ENCODE measurements at places on chromosomes 5 and 9.
A peak's percentile ranks its signal among the peaks of the same experiment; 100 is the strongest.

DNA sequence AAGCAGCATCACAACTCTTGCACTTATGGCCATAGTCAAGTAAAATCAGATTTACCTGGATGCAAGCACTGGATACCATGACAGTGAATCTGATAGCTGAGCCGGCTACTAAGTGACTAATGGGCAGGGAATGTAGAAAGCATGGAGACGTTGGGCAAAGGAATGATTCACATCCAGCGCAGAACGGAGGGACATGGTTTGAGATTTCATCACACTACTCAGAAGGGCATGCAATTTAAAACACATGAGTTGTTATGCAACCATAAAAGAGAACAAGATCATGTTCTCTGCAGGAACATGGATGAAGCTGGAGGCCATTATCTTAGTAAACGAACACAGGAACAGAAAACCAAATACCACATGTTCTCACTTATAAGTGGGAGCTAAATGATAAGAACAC, 169.1 kb upstream of the PIK3R1 start:
- DNase-seq, result no peak

GRCh38 chr9:137488327-137488653, 29.2 kb upstream of the NSMF start:
- no peak for DNase-seq

- no peak for DNase-seq
Observed at GRCh38 chr5:18379189-18379588, 744.9 kb downstream of the TAF11L14 start.

- DNase-seq, result no peak
Observed at GRCh38 chr5:17224858-17225511, 7.6 kb downstream of the BASP1 start.

- DNase-seq, result no peak
Observed at GRCh38 chr5:111434800-111435199, 77.5 kb downstream of the STARD4 start.

DNA sequence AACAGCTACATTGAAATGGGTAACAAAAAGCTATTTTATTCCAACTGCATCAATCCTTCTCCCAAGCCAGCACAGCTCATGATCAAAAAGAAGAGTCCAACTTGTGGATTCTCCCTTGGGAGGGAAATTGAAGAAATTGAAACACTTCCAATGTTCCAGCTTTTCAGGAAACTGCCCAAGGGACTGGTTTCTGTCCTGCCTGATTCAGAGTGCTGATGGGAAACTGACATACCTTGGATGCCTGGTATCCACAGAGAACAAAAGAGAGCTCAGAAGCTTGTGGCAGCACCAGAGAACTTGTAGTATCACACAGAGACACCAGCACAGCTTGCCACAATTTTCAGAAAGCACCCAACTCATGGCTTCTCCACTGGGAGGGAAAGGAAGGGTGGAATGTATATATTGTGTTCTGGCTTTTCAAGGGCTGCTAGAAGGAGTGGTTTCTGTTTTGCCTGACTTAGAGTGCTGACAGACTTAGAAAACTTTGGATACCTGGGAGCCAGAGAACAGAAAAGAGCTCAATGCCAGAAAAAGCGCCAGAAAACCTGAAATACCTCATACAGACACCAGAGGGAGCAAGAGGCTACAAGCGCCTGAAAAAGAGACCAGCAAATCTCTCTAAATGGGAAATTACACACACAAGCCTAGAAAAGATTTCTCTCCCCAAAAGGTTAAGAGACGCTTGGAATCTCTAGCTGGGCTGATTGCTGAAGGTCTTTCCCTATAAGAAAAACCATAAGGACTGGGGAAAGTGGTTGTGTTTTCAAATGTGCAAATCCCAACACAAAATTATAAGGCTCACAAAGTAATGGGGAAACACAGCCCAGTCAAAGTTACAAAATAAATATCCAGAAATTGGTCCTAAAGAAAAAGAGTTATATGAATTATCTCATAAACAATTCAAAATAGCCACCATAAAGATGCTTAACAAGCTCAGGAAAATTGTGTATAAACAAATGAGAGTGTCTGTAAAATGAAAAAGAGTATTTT, 178.8 kb downstream of the SPOCK1 start:
- no peak for DNase-seq

- DNase-seq, result no peak
Observed at GRCh38 chr5:1006656-1007071, 1.9 kb upstream of the NKD2 start.

GRCh38 chr9:133605856-133606707, 3.1 kb downstream of the FAM163B start:
- no peak for DNase-seq

GRCh38 chr5:170490381-170490780, 13.4 kb upstream of the KCNIP1 start:
- DNase-seq, result no peak

- no peak for DNase-seq
Observed at GRCh38 chr9:116837018-116837989, 150.2 kb downstream of the TRIM32 start.

DNA sequence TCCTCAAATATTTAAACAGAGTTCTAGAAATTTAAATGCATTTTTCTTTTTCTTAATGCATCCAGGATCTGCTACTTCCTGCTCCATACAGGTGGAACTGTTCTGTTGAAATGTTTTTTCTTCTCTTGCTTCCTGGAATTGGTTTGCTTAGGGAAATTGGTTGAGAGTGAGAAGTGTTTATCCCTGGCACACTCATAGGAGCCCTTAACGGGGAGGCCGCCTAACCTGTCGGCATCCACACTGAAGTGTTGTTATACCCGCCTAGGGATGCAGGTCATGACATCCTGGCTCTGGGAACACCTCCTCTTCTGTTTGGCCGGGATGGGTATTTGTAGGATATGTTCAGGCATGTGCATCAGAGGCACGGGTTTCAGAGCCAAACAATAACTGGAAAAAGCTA, 239.7 kb downstream of the GADD45G start:
- DNase-seq, result peak; percentile 1

DNA sequence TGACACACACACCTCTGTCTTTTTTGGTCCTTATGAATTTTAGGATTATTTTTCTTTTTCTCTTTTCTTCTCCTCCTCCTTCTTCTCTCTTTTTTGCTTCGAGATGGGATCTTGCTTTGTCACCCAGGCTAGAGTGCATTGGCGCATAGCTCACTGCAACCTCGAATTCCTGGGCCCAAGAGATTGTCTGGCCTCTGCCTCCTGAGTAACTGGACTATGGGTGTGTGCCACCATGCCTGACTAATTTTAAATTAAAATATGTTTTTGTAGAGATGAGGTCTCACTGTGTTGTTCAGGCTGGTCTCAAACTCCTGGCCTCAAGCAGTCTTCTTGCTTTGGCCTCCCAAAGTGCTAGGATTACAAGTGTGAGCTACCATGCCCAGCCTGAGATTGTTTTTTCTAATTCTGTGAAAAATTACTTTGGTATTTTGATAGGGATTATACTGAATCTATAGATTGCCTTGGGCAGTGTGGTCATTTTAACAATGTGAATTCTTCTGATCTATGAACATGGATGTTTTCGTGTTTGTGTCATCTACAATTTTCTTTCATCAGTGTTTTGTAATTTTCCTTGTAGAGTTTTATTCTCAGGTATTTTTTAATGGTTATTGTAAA, 7.7 kb downstream of the AHRR start:
- DNase-seq, result no peak

DNA sequence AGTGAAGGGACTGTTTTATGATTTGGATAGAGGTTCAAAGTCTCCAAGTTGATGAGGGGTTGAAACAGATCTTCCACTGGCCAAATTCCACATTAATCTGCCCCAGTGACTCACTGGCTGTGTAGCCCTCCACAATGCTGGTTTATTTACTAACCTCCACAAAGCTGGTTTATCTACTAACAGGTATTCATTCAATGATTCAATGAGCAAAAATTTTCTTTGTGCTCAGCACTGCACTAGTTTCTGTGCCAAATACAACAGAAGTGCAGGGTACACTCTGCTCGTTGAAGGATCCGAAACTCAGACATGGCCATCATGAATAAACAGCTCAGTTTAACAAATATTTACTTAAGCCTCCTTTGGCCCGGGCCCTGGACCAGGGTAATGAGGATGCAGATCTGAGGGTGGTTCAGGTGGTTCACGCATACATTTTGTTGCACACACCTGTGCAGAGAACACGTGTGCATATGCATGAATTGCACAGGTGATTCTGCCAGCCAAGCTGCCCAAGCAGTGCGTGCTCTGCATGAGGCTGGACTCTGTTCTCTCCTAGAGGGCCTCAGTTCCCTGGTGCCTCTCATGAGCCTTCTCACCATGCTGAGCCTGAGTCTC, 71.0 kb downstream of the SH3PXD2B start:
- peak; percentile 5 for DNase-seq

GRCh38 chr9:18598969-18599368, 125.0 kb downstream of the ADAMTSL1 start:
- no peak for DNase-seq

DNA sequence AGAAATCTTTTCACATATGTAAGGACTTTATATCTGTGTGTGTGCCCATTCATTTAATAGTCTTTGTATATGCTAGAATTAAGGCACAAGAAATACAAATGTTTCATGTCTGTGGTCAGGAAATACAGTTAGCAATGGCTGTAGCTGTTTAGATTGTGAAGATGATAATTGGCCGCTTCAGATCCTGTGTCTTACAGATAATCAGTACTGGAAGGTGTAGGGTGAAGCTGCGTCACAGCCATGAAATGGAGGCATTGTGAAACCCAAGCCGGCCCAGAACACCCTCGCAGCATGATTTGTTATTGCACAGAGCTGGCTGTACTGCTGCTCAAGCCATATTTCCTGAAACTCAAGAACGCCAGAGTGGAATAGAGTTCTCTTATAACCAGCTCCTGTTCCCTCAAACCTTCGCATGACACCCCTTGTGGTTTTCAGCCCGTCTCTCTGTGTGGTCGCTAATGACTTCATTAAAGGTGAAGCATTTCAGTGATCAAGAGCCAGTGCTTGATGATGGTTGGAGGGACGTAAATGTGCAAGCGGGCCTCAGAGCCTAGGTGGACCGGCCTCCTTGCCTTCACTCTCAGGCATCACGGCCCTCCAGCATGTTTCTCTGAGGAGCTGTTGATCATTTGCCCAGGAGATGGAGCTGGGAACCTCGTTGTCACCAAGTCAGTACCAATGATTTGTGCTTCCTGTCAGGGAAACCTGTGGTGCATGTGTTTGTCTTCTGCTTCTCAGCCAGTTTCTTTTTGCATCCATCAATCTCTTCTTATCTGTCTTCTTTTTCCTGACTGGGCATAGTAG, 80.1 kb downstream of the F2RL2 start:
- DNase-seq, result no peak

DNA sequence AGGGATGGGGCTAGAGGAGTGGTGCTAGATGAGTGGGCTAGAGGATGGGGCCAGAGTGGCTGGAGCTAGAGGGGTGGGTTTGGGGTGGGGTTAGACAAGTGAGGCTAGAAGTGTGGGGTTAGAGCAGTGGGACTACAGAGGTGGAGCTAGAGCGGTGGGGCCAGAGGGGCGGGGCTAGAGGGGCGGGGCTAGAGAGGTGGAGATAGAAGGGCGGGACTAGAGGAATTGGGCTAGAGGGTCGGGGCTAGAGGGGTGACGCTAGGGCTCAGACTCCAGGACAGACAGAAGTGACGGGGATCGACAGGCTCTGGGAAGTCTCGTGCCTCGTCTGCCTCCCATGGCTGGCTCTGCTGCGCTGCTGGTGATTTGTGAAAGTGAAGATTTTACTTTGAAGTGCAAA, 31.0 kb upstream of the TENT4A start:
- no peak for DNase-seq

DNA sequence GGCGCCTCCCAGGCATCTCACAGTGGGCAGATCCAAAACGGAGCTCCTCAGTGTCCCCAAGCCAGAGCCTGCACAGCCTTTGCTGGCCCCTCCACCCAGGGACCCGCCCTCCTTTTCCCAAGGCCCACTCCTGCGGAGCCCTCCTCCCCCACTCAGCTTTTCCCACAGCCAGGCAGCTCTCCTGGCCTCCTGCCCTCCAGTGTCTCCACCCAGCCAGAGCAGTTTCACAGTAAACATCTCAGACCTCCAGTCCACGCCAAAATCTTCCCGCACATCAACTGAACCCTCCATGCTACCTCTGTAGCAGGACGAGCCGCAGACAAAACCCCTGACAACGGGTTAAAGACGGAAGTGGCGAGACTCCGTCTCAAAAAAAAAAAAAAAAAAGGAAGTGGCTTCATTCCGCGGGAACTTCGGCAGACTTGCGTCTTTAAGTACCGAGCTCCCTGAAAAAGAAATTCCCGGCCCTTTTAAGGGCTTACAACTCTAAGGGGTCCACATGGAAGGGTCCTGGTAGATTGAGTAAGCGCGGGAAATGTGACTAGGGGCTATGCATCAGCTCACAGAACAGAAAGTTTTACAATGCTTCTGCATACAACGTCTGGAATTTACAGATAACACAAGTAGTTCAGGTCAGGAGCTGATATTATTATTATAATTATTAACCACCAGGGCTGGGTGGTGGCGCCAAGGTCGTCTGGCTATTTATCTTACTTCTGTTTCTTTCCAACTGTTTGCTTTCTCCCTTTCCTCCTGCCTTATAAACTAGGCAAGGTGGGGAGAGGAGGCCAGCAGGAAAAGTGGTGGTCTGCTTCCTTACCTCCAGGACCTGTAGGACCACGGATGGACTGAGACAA, 11.4 kb upstream of the GRIN1 start:
- peak; percentile 71 for DNase-seq

- no peak for DNase-seq
Observed at GRCh38 chr9:34665067-34665380, 2.6 kb upstream of the CCL27 start.

- no peak for DNase-seq
Observed at GRCh38 chr5:55897905-55898304, 46.7 kb downstream of the IL31RA start.

DNA sequence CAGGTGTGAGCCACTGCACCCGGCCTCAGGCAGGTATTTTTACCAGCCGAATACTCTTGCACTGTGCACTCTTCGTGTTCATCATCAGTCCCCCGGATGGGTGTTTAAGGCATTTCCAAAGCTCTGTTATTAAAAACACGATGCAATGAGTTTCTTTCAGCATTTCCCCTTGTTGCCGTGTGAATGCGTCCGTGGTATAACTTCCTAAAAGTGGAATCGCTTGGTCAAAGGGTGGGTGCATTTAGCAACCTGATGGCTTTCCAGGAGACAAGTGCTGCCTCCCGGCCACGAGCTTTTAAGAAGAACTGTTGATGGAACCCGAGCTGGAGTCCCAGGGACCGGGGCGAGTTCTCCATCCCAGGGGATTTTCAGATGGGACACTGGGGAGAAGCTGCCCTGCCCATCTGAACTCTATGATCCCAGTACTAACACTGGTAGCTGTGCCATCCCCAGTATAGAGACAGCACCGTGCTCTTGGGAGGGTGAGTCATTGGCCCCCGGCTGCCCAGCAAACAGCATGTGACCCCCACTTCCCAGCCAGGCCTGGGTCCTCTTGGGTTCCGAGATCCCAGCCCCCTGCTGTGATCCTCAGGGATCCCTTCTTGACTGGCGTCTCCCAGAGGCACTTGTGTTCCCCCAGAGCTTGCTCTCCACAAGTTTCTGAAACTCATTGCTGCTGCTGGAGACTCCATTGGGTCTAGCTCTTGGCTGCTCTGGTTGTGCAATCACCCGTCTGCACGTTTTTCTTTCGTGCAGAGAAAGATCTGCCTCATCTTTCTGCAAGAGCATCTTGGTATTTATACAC, 169.5 kb upstream of the IER5L start:
- no peak for DNase-seq

GRCh38 chr5:113031557-113031956, 55.0 kb downstream of the DCP2 start:
- DNase-seq, result no peak
